ENCODE measurements at places on chromosomes 1 and 21.

DNA sequence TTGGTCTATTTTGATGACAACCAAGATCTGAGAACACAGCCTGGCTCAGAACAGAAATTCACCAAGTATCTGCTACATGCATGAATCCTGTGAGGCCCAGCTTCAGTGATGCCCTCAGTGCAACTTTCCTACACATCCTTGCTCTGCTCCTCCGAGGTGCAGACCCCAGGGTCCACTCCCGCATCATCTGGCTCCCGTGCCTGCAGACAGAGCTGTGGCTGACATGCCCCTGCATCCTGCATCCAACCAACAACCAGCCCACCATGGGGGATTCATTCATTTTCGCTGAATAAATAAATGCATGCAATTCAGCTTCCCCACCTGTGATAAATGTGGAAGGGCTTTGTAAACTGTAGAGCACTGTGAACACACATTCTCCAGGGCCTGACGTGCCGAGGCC lies 112.3 kb downstream of the GLIS1 start:
- no peak for DNase-seq

DNA sequence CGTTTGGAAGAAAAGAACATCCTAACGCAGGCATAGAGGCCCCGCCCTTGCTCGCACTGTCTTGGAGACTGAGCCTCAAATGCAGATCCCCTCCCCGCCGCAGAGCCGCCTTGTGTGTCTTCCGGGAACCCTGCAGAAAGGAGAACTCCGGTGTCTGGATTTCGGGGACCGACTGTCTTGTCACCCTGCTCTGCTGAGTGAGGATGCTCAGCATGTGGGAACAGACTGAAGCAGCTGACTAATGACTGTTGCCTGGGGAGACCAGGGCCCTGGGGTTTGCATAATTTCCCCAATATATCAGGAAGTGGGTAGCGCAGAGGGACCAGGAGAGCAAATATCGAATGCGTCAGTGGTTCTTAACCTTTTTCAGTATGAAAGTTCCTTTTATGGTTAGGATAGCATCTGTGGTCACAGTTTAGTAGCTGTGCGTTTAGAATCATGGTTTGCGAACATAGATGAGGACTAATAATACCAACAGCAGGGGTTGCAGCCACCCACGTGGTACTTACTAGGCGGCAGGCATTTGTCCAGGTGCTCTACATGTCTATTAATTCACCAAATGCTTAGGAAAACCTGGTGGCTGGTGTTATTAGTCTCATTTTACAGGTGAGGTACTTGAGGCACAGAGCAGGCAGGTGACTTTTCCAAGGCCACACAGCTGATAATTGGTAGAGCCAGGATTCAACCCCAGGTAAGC lies 14.3 kb downstream of the GPR137B start:
- peak; percentile 97 for DNase-seq

- DNase-seq: no peak
Observed at GRCh38 chr1:116113615-116114014, 2.4 kb downstream of the MAB21L3 start.

DNA sequence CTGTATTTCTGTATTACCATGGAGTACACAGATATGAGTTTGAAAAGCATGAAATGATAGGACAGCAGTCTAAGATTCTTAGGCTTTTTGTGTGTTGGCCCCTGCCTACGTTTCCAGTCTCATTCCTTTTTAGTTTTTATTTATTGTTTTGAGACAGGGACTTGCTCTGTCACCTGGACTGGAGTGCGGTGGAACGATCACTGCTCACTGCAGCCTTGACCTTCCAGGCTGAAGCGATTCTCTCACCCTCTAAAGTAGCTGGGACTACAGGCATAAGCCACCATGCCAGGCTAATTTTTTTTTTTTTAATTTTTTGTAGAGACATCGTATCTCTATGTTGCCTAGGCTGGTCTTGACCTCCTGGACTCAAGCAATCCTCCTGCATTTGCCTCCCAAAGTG lies 3.8 kb downstream of the RAVER2 start:
- DNase-seq: no peak

DNA sequence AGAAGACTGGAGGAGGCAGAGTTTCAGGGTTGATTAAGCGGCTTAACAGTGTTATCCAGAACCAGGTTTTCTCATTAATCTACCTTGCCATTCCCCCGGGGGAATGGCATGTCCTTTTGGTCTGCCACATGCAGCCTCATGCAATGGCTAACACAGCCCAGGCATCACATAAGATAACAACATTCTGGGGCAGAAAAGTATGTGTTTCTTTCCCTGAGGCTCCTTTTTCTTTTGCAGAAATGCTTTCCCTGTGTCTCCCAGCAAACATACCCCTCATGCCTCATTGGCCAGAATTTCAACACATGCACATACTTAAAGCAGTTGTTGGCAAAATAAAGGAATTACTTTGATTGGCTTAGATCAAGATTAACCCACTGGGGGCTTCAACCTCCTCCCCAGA lies 98.6 kb downstream of the OMA1 start:
- DNase-seq: no peak
